ENCODE measurements at places on chromosomes 5 and 9. TPM values are rescaled to one million over a fixed set of nuclear protein-coding genes. Genes with fewer than 3 reads are reported as not detected.

CFAP77 gene
- total RNA-seq = not detected

LCN1 gene
- not detected for total RNA-seq

CCNI2 gene
- total RNA-seq = 4.2 TPM

C9orf85 gene
- 7.3 TPM for total RNA-seq

MRPL50 gene
- total RNA-seq = 13.3 TPM

SLC34A3 gene
- total RNA-seq = not detected

SPATA31E1 gene
- total RNA-seq = not detected

SPATA31D4 gene
- total RNA-seq = not detected

BRINP1 gene
- not detected for total RNA-seq

PCDHGB2 gene
- total RNA-seq = 0.10 TPM

TUSC1 gene
- total RNA-seq = not detected
